HL-60 (cell line): ENCODE measurements at places on chromosomes 7 and 10.

DNA sequence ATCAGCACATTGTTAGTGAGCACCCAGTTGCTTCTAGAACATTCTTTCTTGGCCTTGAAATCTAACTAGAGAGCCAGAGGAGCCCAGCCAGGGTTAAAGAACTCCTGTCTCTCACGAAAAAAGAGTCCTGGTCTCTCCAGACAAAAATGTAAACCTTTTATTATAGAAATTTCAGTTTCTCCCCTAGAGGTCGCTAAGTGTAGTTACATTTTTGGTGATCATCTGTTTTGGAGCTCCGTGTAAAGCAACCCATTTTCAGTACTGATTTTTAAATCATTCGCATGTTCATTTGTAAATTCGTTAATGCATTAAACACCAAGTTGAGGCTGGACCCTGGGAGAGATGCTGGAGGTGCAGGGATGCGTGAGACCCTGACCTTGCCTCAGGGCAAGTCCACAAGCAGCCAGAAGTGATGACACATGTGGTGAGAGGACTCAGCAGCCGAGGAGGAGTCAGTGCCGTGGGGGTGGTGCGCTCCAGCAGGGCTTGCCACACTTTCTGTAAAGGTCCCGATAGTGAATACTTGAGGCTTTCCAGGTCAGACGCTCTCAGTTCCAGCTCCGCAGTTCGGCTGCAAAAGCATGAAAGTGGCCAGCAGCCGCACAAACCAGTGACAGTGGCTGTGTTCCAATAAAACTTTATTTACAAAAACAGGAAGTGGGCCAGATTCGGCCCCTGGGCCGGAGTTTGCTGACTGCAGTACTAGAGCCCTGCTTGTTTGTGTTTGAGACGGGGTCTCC, 578.6 kb upstream of the FOXK1 start:
- DNase-seq: no peak

DNA sequence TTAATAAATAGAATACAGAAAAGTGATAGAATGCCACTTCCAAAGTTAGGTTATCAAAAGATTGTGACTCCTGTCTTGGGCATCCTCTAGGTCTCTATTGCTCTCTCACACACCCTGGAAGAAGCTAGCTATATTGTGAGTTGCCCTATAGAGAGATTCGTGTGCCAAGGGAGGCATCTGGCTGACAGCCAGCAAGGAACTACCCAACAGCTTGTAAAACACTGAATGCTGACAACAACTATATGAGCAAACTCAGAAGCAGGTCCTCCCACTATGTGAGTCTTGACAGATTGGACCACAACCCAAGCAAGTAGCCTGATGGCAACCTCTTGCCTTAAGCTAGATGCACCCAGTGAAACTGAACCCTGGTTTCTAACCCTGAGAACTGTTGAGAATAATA, 55.7 kb upstream of the CDK14 start:
- no peak for DNase-seq

DNA sequence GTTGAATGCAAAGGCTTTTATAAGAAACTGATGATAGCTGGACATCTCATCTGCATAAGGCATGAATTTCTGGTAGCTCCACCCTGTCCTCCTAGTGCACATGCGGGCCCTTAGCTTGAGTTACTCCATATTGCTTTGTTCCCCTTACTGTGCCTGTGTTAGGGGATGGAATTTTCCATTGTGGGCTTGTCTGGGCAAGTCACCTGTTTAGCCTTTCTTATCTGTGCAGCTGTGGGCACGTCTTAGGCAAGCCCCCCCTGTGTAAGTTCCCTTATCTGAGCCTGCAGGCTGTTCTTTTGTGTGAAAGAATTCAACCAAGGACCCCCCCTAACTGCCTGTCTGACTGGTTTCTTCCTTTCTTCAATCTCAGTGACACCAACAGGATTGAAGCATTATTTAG, 14.5 kb upstream of the CROT start:
- peak; percentile 10 for DNase-seq

GRCh38 chr7:150862356-150862755, 10.0 kb downstream of the AOC1 start:
- no peak for DNase-seq

GRCh38 chr10:19848226-19848985, 32.2 kb downstream of the PLXDC2 start:
- no peak for DNase-seq

GRCh38 chr7:150444674-150445365, 5.6 kb upstream of the GIMAP8 start:
- no peak for DNase-seq

- no peak for DNase-seq
Observed at GRCh38 chr10:103845972-103846371, 9.4 kb downstream of the SH3PXD2A start.

DNA sequence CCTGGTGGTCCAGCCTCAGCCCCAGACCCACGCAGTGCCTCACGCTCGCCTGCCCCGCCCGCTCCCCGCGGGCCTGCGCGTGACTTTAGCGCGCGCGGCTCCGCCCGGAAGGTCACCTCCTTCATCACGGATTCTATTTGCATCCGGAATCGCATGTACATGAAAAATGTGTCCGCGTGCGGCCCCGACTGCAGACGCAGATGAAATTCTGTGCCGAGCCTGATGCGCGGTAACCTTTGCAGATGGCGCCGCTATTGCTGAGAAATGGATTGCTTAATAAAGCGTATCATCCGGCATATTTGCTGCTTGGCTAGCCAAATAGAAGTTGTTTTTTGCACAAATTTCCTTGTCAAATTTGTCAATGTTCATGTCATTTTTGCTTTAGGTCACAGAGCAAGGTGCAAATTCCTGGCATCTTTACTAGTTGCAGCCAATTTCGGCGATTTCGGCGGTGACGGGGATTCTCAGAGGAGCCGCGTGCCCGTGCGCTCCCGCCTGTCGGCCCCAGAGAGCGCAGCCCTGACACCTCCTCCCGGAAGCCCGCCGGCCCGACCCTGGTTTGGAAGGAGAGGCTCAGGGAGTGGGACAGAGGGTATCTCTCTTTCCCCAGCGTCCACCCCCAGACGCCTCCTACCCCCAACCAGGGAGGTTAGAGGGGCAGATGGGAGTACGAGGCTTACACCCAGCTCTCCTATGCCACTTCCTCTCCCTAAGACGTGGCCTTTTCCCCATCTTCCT, 85.9 kb upstream of the PAX2 start:
- DNase-seq: no peak

GRCh38 chr10:74000892-74001669, 3.2 kb downstream of the VCL start:
- no peak for DNase-seq

DNA sequence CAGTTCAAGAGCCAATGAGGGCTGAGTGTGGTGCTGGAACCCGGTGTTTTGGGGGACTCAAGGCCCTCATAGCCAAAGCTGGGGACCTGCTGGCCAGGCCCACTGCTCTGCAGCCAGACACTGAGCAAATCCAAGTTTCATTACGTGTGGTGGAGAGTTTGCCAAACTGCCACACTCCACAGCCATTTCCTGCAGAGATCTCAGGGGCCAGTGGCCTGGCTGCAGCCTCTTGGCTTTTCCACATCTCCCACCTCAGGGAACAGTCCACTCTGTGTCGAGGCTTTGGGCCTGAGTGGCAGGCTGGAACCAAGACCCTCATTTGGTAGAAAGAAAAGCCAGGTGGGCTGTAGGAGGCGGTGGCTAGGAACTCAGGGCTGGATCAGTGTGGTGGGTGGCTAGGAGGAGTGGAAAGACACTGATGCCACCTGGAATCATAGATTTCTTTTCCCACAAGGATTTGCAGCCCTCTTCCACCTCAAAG, 3.2 kb downstream of the HOXA11 start:
- no peak for DNase-seq

- no peak for DNase-seq
Observed at GRCh38 chr7:50631639-50632038, 66.4 kb upstream of the DDC start.

- DNase-seq: no peak
Observed at GRCh38 chr7:103821092-103821491, 168.4 kb downstream of the RELN start.
